Vagina (tissue), 2 donors: ENCODE measurements at places on chromosomes 11 and 22. TPM values are rescaled to one million over a fixed set of nuclear protein-coding genes. Genes with fewer than 3 reads are reported as not detected.
A peak's percentile ranks its signal among the peaks of the same experiment; 100 is the strongest.

GRCh38 chr11:46345131-46345597 lies 2.1 kb upstream of the DGKZ start:
- peak overlapping the region; percentile 38 for H3K4me3 ChIP-seq
- no peaks in the 10 kb centered on the region for H3K27me3 ChIP-seq
- H3K36me3 ChIP-seq = no peaks in the 10 kb centered on the region
- H3K27ac ChIP-seq = peak overlapping the region; percentile 31

DNA sequence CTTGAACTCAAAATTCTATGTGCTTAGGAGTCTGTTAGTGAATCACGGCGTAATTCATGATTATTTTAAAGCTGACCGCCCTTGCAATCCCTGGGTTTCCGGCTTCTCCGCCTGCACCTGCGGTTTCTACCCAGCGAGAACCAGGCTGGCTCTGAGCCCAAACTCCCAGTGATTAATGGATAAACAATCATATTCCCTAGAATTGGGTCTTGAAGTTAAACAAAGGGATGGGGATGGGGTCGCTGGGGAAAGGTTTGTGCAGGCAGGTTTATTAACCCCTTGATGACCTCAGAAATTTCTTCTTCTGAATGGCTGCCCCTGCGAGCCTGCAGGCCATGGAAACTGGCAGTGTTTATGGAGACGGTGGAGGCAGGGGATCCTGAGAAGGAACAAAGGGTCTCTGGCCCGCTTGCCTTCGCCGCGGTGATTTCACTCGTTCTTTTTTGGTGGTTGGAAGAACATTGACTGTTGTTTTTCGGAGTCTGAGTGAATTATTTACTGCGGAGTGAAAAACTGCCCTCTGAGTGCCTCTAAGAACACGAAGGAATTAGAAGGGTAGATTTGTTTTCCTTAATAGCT lies 1000.3 kb downstream of the BRD1 start:
- H3K36me3 ChIP-seq = no peaks in the 10 kb centered on the region
- H3K4me3 ChIP-seq = no peak overlapping the region
- H3K27me3 ChIP-seq = no peaks in the 10 kb centered on the region
- no peak for DNase-seq
- no peak overlapping the region for H3K27ac ChIP-seq

GRCh38 chr22:47854680-47855079 lies 1092.2 kb downstream of the TBC1D22A start:
- H3K27ac ChIP-seq = no peak overlapping the region
- peak; percentile 27 for DNase-seq
- H3K36me3 ChIP-seq = no peaks in the 10 kb centered on the region
- no peaks in the 10 kb centered on the region for H3K4me1 ChIP-seq
- no peaks in the 10 kb centered on the region for H3K27me3 ChIP-seq
- no peak overlapping the region for H3K4me3 ChIP-seq

- H3K36me3 ChIP-seq = peaks cover 26% of the 10 kb centered on the region
- H3K27ac ChIP-seq = no peak overlapping the region
- no peaks in the 10 kb centered on the region for H3K27me3 ChIP-seq
- H3K4me1 ChIP-seq = no peaks in the 10 kb centered on the region
- no peak overlapping the region for H3K4me3 ChIP-seq
These were observed 10.5 kb downstream of the COMMD9 start for GRCh38 chr11:36278531-36279282.

DNA sequence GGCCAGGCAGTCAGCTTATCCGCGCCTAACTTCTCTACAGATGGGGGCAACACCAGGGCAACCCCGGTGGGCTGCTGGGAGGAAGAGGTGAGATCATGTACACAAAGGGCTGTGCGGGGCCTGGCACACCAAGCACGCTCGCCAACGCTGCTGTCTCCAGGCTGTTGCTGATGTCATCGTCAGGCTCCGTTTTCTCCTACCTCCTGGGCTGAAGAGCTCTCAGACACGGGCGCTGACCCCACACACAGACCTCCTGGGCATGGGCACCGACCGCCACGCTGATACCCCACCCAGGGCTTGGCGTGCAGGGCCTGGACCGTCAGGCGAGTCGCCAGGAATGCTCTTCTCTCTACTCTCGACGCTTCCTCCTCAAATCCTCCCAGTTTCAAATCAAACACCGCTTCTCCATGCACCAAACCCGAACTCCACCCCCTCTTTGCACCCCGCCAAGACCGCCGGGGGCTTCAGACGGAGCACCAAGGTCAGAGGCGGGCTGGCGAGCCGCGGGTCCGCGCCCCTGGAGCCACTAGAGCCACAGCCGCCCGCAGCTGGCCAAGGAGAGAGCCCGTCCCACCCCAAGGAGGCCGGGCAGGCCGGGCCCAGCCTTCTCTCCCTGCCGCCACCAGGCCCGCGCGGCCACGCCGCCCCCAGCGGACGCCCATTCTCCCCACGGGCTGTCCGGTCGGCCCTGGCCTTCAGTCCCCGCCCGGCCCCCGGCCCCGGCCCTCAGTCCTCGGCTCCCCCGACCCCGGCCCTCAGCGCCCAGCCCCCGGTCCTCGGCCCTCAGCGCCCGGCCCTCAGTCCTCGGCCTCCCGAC lies 772 bp downstream of the SBF1 start:
- H3K4me1 ChIP-seq = peaks cover 60% of the 10 kb centered on the region
- no peaks in the 10 kb centered on the region for H3K36me3 ChIP-seq
- H3K27me3 ChIP-seq = no peaks in the 10 kb centered on the region
- H3K27ac ChIP-seq = peak overlapping the region; percentile 81
- peak overlapping the region; percentile 98 for H3K4me3 ChIP-seq

GRCh38 chr11:26580929-26581328 lies 8.9 kb upstream of the MUC15 start:
- no peaks in the 10 kb centered on the region for H3K36me3 ChIP-seq
- H3K4me3 ChIP-seq = no peak overlapping the region
- H3K27me3 ChIP-seq = no peaks in the 10 kb centered on the region
- no peaks in the 10 kb centered on the region for H3K4me1 ChIP-seq
- DNase-seq = no peak

DNA sequence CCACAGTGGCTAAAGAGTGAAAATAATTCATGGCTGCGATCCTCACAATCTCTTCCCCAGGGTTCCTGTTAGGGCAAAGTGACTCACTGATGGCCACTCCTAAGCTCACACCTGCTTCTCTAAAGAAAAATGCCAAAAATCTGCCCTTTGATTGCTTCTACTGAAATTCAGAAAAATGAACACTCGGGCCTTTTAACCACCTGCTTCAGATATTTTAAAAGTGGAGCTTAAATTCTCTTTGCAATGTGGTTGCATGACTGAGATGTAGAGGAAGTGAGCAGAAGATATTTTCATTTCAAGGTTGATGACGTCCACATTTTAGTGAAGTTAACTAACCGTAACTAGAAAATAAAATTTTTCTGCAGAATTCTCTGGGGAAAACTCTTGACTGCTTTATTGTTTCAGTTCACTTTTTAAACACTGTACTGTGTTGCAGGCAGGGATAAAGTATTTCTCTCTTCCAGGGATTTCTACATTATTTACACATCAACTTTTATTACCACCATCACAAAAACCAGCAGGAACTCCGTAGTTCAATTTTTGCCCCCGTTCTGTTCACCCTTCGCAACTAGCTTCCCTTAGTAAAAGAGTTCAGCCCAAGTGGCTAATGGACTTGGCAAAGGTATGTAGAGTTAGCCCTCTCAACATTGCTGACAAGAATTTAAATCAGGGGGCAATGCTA lies 8.5 kb downstream of the RAB30 start:
- peaks cover 26% of the 10 kb centered on the region for H3K4me1 ChIP-seq
- H3K36me3 ChIP-seq = no peaks in the 10 kb centered on the region
- no peak overlapping the region for H3K4me3 ChIP-seq
- H3K27me3 ChIP-seq = no peaks in the 10 kb centered on the region
- H3K27ac ChIP-seq = peak overlapping the region; percentile 13

The B3GAT1 gene
- 0.74 TPM for total RNA-seq

The LDHA gene
- total RNA-seq = 461 TPM
